Omental fat pad (tissue), 4 donors: ENCODE measurements at places on chromosomes 4 and X. TPM values are rescaled to one million over a fixed set of nuclear protein-coding genes. Genes with fewer than 3 reads are reported as not detected.

DNA sequence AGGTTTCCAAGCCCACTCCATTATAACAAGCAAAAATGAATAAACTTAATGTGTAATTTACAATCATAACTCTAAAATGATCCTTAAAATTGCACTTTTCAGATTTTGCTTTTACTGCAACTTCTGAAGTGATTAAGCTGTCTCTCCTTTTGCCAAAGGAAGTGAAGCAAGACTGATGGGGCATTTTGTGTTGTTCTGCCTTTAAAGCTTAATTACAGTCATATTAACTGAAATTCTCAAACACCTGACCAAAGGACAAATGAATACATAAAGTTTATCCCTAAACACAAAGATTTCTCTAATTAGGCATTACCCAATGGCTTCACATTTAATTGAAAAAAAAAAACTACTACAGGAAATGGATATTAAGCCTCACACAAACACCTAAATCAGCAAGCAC is 101.8 kb downstream of the ATP11C start:
- DNase-seq = no peak

DNA sequence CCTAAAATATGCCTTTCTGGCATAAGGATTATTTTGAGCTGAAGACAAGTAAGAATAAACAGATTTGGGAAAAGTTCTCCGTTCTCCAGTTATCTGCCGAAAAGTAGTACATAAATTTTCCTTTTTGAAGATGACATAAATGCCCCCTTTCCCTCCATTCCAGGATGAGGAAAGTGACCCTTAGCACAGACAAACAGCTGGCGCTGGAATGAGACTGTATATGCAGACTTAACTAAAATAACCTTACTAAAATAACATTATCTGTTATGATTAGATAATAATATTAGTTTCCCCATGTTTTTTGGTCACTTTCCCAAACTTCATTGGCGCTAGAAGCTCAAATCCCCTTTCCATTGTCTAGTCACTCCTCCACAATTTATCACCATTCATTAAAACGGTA is 21.5 kb downstream of the PDGFC start:
- DNase-seq = no peak

DNA sequence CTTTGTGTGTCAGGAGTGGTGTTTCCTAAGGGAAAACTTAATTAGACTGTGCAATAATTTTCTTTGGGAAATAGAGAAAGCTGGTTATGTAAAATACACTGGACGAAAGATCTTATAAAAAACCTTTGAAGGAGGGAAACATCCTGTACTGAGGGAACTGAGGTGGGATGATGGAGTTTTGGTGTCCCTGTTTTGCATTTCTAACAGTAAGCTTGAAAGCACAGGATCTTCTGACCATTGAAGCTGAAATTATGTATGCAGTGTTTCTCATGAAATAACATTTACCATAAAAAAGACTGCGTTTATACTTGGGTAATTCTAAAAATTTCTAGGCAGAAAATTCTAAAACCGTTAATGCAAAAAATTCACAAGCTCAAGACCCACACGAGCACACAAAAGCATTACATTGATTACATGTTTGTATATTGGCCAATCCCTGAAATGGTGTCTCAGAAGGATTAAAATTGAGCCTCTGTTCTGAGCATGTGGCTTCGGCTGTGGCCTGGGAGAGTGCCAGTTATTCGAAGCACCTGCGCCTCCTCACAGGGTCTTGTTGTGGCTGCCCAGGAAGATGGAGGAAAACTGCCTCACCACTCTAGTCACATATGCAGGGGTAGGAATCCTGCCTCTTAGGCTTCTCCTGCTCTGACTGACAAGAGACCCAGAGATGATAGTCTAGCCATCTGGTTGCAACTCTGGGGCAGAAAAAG is 49.5 kb downstream of the JADE3 start:
- no peak for DNase-seq

GRCh38 chrX:110374559-110374958 is 15.9 kb downstream of the RTL9 start:
- DNase-seq = no peak

- no peak for DNase-seq
Measured at GRCh38 chrX:70554081-70554480, 109.4 kb downstream of the DLG3 start.

DNA sequence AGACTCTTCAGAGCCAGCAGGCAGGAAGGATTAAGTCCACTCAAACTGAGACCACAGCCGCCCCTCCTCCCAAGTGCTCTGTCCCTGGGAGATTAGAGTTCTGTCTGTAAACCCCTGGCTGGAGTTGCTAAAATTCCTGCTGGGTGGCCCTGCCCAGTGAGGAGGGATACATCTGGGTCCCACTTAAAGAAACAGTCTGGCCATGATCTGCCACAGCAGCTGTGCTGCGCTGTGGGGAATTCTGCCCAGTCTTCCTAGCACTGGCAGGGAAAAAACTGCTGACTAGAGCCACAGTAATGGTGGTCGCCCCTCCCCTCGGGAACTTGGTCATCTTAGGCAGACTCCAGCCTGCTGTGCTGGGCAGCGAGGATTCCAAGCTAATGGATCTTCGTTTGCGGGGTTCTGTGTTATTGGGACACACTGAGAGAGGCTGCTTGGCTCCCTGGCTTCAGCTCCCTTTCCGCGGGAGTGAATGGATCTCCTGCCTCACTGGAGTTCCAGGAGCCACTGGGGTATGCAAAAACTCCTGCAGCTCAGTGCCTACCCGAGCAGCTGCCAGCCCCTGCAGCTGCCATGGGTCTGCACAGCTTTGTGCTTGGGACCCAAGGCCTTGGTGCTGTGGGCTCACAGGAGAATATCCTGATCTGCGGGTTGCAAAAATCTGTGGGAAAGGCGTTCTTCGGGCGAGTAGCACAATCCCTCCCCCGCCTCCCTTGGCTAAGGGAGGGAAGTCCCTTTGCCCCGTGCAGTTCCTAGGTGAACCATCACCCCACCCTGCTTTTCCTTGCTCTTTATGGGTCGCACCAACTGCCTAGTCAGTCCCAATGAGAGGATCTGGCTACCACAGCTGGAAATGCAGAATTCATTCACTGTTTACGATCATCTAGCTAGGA is 15.7 kb downstream of the ZXDB start:
- DNase-seq = no peak

DNA sequence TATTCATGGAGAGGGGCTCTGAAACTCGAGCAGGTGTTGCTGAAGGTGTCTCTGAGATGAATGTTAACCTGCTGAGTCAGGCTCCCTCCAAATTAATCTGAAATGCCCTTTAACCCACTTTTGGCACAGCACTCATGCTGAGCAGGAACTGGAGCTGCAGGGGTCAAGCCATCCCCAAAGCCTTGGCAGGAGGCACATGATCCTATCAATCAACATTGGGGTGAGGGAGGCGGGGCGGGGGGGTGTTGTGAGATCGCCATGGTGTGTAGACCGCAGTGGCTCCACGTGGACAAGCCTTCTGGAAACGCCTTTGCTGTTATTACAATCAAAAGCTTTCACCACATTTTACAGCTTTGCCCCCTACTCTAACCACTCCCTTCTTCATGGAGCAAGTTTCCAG is 16.5 kb downstream of the ENPP6 start:
- DNase-seq = no peak

DNA sequence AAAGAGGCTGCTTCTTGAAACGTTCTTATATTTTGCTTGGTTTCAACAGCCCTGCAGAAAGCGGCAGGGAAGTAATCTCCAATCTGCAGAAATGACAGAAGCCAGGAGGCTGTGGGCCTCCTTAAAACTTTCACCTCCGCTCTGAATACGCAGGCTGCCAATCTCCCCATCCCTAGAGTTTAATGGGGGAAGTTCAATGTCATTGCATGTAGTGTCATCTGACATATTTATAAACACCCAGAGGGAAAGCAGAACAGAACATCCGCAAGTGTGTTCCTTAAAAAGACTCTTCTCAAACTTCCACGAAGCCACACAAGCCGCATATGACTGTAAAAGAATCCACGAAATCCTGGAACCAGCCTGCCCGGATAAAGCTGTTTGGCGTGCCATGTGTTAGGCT is 148.8 kb upstream of the TBL1X start:
- DNase-seq = no peak

GRCh38 chrX:120244395-120244734 is 6.2 kb upstream of the ZBTB33 start:
- no peak for DNase-seq

- DNase-seq = no peak
Measured at GRCh38 chr4:2833671-2834000, 10.0 kb upstream of the ADD1 start.

- DNase-seq = no peak
Measured at GRCh38 chr4:182213004-182213403, 30.2 kb upstream of the TENM3 start.

DNA sequence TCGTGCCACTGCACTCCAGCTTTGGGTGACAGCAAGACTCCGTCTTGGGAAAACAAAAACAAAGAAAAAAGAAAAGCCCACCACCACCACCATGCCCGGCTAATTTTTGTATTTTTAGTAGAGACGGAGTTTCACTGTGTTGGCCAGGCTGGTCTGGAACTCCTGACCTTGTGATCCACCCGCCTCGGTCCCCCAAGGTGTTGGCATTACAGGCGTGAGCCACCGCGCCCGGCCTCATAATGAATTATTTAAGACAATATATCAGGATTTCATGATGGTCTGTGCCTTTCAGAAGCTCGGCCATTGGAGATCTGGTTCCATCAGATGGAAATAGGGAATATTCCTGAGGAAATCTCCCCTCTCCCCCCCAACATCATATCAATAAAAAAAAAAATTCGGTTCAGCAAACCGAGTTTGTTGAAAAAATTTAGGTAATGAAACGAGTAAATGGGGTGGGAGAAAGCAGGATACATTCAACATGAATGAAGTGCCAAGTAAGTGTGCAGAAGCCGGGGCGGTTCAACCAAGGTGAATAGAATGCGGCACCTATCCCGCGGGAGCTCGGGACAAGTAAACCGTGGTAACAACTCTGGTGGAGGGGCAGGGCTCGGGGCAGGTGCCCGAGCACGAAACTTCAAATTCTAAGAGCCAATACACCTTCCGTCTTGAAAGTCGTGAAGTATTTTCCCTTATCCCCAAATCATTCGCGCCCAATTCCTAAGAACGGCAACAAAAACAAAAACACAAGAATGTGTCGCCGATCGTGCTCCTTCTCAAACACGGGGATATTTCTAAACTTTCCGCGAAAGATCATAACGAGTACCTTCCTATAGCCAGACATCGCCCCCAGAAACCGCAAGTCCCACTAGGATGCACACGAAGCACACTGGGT is 773 bp upstream of the TXLNG start:
- no peak for DNase-seq

- DNase-seq = no peak
Measured at GRCh38 chr4:184510401-184510800, 36.1 kb upstream of the IRF2 start.

GRCh38 chr4:71052716-71053115 is 59.3 kb downstream of the DCK start:
- no peak for DNase-seq

DNA sequence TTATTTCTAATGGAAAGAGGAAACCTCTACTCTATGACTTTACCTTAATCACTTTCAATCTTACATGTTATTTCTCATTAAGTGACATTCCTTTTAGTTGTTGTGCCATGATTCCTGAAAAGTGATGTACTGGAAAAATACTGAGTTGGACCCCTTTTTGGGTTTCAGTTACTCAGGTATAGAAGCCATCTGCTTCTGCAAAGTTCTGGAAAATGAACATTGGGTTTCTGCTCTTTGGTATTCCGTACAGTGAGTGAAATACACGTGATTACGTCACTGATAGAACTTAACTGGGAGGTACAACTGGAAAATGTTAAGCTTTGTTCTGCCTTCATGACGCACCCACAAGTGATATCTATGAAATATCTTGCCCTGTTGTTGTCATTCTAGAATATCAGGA is 114.7 kb downstream of the MID1 start:
- DNase-seq = no peak

- no peak for DNase-seq
Measured at GRCh38 chr4:8419222-8420041, 21.1 kb downstream of the ACOX3 start.

GRCh38 chr4:128571747-128572146 is 237.8 kb upstream of the JADE1 start:
- no peak for DNase-seq

DNA sequence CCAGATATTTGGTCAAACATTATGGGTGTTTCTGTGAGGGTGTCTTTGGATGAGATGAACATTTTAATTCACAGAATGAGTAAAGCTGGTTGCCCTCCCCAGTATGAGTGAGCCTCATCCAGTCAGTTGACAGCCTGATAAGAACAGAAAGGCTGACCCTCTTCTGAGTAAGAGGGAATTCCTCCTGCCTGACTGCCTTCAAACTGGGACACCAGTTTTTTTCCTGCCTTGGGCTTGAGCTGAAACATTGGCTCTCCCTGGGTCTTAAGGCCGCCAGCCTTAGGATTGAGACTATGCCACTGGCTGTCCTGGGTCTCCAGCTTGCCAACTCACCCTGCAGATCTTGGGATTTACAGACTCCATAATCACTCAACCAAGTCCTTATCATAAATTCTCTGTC is 14.5 kb upstream of the MAML3 start:
- no peak for DNase-seq

GRCh38 chr4:27628609-27629008 is 768.0 kb downstream of the STIM2 start:
- no peak for DNase-seq

GRCh38 chr4:152565333-152565732 is 29.4 kb upstream of the FBXW7 start:
- no peak for DNase-seq

- no peak for DNase-seq
Measured at GRCh38 chr4:181148470-181148869, 1094.7 kb upstream of the TENM3 start.

GRCh38 chr4:140151699-140152012 is 2.3 kb downstream of the MAML3 start:
- peak; percentile 35 for DNase-seq

GRCh38 chr4:82903737-82904136 is 3.2 kb downstream of the THAP9 start:
- DNase-seq = no peak

DNA sequence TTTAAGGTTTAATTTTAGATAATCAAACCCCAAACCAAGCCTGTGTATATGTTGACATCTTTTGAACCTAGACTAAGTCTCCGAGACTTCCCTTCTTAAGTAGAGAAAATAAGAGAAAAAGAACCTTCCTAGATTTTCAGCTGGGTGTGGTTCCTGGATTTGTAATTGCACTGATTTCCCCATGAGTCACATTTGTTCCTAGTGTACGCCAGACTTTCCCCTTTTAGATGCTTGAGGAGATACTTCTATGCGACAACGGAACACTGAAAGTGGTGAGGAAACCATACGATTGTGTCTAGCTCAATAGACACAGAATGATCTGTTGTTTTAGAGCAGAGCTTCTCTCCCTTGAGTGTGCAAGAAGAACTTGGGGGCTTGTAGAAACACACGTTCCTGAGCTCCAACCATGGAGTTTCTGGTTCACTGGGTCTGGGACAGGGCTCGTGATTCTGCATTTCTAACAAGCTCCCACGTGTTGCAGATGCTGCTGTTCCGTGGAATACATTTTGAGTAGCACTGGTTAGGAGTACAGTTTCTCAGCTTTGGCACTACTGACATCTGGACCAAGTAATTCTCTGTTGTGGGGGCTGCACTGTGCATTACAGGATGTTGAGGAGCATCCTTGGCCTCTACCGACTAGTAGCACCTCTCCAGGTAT is 87.1 kb downstream of the AMELX start:
- no peak for DNase-seq

The KCND1 gene
- total RNA-seq = 2.0 TPM

The SPANXN5 gene
- total RNA-seq = not detected

The NLGN4X gene
- 6.7 TPM for total RNA-seq

The TRPC5OS gene
- not detected for total RNA-seq

The ARMCX6 gene
- 20.7 TPM for total RNA-seq

The DOCK11 gene
- 71.6 TPM for total RNA-seq

The SORCS2 gene
- 0.63 TPM for total RNA-seq

The AMER1 gene
- total RNA-seq = 6.1 TPM

The STK32B gene
- total RNA-seq = 2.6 TPM

The CAPN6 gene
- 1.4 TPM for total RNA-seq

The SULT1B1 gene
- total RNA-seq = 14.0 TPM
